ENCODE measurements at places on chromosomes 3 and 15.

DNA sequence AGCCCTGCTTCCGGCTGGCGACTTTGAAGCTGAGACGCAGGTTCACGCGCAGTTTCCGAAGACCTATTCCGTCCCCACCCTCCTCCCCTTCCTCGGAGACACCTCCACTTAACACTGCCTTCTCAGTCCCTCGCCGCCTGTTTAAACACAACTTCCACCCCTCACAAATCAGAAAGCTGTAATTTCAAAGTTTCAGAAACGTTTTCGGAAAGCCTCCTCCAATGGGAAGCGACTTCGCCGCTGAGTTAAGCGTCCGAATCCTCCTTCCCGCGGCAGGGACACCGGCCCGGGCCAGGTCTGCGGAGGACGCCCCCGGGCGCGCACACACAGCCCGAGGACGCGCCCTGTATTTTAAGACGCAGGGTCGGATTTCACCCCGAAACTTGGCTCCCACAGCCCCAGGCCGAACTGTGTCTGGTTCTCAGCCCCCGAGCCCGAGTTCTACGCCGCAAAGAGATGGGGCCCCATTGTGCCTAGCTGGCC is 559 bp upstream of the LRRN1 start:
- no peak for DNase-seq

- DNase-seq = no peak
These were observed 104.3 kb downstream of the MCTP2 start for GRCh38 chr15:94335616-94336015.

DNA sequence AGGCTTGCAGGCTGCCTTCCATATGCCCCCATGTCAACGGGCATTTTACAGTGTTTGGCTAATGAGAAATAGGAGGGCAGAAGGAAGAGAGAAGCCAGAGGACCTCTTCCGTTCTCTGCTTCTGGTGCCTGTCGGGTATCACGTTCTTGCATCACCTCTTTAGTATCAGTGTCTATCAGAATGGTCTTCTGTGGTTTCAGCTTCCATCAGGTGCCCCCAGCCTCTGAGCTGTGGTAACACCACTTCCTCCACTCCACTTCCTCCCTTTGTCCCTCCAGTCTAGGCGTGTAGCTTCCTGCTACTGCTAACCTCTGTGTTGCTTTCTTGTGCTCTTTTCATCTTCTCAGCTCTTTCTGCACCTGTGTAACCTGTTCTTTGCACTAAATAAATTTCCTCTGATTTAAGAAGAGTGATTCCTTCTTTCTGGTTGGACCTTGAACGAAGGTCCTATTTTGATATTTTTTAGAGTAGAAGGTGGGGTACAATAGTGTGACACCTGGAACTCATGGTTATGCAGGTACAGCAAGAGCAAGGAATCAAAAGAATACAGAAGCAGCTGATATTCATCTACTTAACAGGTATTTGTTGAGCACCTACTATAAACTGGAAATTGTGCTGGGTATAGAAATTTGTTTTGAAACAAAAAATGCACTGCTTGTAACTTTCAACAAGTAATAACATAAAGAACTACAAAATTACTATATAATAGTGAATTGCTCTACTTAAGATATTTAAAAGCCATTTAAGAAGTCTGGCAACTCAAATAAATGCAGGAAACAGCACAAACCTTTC is 27.4 kb upstream of the FOXB1 start:
- no peak for DNase-seq

GRCh38 chr3:100562224-100562857 is 47.1 kb upstream of the ADGRG7 start:
- no peak for DNase-seq

DNA sequence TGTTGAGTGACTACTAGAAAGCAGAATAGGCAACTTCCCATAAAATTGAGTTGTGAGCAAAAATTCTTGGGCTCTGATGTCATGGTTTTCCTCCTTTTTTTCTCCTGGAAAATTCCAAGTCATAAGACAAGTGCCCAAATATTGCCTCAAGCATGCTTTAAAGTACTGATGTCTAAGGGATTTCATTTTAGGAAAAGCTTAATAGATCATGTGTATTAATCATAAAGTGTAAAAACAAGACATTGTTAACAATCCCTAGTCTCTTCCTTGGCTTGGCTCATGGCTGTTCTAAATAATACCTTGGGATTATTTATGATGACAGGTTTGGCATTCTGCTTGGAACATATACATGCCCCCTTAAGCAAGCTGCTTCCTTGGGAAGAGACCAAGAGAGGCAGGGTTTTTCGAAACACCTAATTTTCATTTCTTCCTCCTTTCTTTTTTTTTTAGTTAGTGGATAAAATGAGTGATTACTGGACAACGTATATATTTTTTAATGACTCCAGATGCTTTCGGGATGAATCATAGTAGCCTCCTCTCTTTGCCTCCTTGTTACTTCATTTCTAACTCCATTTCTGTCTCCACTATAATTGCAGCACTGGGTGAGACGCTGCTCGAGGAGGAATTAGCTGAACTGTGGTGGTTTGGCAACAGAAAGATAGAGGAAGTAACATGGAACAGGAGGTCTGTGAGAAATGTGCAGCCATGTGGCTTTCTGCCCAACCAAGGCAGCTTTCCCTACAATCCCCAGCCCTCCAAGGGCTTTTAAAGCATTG is 104.9 kb downstream of the TPRG1 start:
- no peak for DNase-seq

GRCh38 chr15:85763157-85763556 is 31.6 kb downstream of the KLHL25 start:
- no peak for DNase-seq

GRCh38 chr15:101037090-101037830 is 118.1 kb downstream of the LRRK1 start:
- peak; percentile 77 for DNase-seq

- DNase-seq = no peak
These were observed 99.6 kb upstream of the FRMD4B start for GRCh38 chr3:69485489-69485888.

DNA sequence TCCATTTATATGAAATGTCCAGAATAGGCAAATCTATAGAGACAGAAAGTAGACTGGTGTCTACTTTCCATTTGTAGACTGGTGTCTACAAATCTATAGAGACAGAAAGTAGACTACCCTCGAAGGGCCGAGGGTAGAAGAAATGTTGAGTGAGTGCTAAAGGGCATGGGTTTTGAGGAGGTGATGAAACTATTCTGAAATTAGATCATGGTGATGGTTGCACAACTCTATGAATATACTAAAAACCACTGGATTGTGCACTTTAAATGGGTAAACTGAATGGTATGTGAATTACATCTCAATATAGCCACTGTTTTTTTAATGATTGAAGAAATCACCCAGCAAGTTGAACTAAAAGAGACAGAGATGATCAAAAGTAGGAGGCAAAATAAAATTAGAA is 27.9 kb downstream of the TP53BP1 start:
- no peak for DNase-seq

GRCh38 chr3:14636496-14637087 is 15.0 kb upstream of the CCDC174 start:
- DNase-seq = no peak

DNA sequence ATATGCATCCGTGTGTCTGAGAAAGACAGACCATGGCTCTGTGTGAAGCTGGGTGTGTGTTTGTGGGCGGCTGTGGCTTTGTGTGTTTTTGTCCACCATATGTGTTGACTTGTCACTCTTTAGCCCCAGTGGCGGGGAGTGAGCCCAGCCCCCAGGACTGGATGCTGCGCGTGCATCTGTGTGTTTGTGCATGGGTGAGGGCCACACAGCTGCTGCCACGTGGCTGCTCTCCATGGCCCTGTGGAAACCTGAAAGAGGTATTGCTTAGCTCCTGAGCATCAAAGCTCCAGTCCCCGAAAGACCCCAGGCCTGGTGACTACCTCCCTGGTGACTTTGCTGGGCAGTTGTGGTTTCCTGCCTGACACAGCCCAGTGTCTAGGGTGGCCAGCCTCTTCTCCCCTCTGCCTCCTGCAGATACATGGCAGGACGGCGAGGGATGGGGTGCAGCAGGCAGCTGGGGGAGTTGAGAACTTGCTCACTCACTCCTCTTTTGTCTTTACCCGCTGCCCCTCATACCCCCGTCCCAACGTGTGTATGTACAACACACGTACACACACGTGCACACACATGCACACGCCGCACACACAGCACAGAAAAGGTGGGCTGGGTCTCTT is 6.5 kb downstream of the EPHB3 start:
- DNase-seq = no peak

- DNase-seq = no peak
These were observed 63.6 kb downstream of the MDFIC2 start for GRCh38 chr3:70248856-70249255.

DNA sequence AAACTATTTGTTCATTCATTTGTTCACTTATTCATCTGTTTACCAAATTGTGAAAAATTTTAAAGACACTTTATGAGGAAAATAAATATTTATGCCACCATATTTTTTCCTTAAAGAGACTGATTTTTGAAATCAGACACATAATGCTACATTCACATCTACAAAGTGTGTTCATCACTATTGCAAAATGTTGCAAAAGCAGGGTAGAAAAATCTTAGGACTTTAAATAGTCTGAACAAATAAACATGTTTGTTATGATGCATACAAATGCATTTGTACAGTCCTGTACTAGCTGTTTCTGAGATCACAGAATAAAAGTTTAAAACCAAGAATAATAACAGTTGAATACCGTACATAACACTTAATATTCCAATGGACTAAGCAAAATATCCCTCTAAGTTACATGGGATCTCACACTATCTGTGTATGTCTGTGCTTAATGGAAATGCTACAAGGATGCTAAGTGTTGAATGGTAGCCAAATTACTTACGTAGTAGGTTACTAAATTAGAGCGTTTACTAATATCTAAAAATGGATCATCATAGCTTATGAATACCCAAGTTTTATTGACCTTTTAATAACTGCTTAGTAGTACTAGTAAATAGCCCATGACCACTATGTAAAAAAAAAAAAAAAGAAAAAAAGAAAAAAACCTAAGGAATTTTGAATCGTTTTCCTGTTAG is 25.1 kb downstream of the ATP11B start:
- no peak for DNase-seq

DNA sequence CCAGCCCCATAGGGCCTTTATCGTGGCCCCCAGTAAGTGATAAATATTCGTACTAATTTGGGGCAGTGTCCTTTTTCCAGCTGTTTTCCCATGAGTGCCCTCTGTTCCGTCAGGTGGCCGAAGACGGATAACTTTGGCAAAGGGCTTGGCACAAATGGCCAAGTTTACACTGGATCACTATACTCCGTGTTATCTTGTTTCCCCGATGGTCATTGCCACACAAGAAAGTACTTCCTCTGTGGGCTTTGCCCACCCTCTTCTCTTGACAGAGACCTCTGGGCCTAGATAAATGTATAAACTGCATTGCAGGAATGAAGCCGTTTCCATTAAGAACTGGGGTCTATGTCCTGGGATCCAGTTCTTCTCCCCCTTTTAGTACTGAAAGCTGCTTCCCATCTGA is 39.1 kb downstream of the SMAD3 start:
- DNase-seq = no peak

- DNase-seq = no peak
These were observed 588.8 kb downstream of the MAGI1 start for GRCh38 chr3:65449841-65450428.

DNA sequence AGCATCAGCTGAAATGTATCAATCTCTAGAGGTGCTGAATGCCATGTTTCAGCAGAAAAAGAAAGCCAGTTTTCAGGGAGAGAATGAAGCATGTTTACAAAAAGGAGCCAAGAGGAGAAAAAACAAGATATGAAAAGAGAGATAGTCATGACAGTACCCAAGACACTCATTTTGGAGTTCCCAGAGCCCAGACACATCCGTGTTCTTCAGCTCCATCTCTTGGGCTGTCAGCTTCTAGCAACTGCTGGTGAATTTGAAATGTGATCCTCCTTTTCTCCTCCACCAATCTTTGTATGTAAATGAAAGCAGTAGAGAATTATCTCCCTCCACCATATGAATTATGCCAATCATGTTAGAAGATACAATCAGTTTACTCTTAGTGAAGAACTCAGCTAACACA is 93.0 kb upstream of the SLC25A36 start:
- no peak for DNase-seq

- no peak for DNase-seq
These were observed 360 bp upstream of the MGA start for GRCh38 chr15:41659855-41660234.

DNA sequence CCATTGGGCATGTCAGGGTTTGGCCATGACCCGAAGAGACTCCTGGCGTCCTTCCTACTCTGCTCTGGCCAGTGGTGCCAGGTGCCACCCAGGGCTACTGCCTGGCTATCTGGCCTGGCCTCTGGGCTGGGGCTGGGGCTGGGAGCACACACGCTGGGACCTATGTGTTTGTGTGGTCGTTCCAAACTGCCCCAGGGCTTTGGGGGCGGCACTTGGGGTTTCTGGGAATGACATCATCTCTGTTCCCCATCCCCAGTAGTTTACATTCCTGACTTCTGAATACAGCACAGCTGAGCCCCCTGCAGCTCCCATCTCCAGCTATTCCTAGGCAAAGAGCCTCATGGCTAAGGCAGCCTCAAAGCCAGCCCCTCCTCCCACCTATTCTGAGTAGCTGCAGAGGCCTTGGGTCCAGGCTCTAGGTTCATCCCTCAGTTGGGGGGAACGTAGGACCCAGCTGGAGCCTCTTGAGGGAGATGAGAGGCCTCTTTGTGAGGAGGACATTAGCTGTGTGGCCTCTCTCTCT is 24.3 kb downstream of the PLEKHO2 start:
- DNase-seq = no peak

DNA sequence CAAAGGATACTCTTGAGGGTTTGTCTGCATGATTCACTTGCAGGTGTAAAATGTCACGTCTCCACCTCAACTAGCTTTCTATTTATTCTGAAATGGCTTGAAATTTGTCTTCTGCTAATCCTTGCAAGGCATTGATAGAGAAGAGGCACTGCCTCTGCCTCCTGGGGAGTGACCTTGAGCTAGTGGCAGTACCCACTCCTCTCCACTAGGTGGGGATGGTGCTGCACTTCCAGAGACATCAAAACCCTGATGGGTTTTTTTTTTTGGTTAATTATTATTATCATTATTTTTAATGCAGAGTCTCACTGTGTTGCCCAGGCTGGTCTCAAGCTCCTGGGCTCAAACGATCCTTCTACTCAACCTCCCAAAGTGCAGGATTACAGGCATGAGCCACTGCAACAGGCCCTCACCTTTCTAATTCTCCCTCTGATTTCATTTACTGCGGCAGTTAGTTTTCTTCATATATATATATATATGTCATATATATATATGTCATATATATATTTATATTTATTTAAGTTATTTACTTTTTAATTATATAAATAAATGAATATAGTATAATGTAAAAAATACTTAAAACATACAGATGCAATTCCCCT is 117.6 kb upstream of the EIF1B start:
- peak; percentile 86 for DNase-seq

DNA sequence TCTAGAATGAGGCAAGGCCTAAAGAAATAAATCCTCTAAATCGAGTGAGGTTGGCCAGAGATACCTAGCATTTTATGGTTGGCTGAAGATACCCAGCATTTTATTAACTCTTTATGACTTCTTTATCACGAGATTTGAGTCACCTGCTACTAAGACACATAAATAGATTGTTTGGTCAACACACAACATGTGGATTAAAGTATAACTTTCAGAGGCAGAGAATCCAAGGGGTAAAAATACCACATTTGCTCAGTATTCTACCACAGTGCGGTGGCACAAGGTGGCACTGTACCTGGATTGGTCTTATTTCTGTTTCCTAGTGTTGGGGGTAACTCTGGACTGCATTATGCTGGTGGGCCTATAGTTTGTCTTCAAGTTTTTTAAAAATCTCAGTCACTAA is 27.0 kb upstream of the VILL start:
- DNase-seq = no peak

Data from osteocyte (in vitro differentiated cells).